Left ventricle myocardium inferior (tissue), 1 donor: ENCODE measurements at places on chromosomes 7 and 10. TPM values are rescaled to one million over a fixed set of nuclear protein-coding genes. Genes with fewer than 3 reads are reported as not detected.

The EN2 gene
- 0.11 TPM for total RNA-seq

GRCh38 chr10:78937800-78938694 is 130.7 kb upstream of the ZMIZ1 start:
- no peak for DNase-seq

DNA sequence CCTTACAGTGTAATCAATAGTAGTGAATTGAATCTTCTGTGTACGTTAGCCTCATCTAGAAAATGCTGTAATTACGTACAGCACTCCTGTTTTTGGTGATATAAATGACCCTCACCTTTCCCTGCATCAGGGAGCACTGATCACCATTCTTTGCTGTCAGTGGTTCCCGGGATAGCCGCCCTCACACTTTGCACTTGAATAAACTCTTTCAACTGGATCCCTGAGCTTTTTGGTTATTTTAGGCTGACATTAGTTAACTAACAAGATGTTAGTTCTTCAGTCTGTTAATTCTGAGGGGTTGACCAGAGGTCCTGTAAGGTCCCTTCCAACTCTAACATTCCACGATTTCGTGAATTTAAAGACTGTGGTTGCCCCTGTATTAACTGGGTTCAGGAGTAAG is 23.4 kb upstream of the ZC3HAV1 start:
- DNase-seq: no peak

- DNase-seq: no peak
Observed at GRCh38 chr10:48406204-48406603, 99.7 kb downstream of the MAPK8 start.

DNA sequence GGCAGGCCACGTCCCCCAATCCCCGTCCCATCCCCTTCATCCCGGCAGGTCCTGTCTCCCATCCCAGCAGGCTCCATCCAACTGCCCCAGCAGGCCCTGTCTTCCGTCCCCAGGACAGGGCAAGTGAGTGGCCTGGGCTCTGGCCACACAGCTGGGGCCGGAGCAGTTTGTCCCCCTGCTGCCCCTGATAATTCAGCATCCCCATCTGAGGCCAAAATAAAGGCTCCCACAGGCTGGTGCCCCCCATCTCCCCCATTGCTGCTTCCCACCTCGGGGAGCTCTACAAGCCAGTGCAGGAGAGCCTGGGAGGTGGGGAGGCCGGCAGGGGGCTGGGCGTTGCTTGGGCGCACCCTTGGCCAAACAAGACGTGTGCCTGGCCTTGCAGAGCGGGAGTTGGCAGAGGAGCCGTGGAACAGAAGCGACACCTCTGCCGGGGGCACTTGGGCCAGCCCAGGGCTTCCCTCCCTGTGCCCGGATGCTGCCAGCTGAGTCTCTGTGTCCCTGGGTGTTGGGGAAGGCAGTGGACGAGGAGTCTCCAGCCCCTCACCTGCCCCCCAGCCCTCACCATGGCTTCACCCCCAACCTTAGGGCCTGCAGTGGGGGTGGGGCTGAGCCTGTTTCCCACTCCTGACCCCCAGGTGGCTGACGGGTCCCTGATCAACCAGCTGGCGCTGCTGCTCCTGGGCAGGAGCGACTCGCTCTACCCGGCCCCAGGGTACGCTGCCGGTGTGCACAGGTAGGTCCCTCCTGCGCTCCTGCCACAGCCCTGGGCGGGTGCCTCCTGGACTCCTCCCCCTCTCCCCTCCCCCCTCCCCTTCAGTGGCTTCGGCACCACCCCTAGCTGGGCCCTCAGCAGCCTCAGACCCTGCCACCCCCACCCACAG is 14.0 kb downstream of the AP5Z1 start:
- DNase-seq: no peak

- DNase-seq: no peak
Observed at GRCh38 chr7:98317366-98318040, 36.0 kb downstream of the BRI3 start.
